IPS DF 6.9 (cell line): ENCODE measurements at places on chromosomes 6 and 20.

GRCh38 chr6:108250240-108250866 lies 10.5 kb downstream of the SNX3 start:
- peak; percentile 25 for DNase-seq

DNA sequence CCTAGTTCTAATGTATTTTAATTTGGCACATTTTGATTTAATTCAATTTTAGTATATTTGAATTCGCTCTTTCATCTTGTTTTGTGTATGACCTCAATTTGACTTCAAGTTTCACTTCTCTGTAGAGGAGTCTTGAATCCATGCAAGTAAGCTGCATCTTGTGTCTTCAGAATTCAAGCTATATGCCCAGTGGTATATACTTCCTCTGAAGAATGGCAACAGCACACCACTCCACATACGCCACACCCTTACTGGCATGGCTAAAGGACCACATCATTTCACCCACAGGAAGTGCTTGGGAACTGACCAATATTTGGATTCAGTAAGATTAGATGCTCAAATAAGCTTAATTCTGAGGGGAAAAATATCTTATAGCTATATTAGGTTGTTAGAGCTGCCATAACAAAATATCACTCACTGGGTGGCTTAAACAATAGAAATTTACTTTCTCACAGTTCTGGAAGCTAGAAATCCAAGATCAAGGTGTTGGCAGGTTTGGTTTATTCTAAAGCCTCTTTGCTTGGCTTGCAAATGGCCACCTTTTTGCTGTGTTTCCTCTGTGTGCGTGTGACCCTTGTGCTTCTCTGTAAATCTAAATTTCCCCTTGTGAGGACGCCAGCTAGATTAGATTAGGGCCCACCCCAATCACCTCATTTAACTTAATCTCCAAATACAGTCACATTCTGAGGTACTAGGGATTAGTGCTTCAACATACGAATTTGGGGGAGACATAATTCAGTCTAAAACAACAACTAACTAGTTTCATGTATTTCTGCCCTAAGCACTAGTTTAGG lies 2.8 kb upstream of the ASF1A start:
- DNase-seq = no peak

DNA sequence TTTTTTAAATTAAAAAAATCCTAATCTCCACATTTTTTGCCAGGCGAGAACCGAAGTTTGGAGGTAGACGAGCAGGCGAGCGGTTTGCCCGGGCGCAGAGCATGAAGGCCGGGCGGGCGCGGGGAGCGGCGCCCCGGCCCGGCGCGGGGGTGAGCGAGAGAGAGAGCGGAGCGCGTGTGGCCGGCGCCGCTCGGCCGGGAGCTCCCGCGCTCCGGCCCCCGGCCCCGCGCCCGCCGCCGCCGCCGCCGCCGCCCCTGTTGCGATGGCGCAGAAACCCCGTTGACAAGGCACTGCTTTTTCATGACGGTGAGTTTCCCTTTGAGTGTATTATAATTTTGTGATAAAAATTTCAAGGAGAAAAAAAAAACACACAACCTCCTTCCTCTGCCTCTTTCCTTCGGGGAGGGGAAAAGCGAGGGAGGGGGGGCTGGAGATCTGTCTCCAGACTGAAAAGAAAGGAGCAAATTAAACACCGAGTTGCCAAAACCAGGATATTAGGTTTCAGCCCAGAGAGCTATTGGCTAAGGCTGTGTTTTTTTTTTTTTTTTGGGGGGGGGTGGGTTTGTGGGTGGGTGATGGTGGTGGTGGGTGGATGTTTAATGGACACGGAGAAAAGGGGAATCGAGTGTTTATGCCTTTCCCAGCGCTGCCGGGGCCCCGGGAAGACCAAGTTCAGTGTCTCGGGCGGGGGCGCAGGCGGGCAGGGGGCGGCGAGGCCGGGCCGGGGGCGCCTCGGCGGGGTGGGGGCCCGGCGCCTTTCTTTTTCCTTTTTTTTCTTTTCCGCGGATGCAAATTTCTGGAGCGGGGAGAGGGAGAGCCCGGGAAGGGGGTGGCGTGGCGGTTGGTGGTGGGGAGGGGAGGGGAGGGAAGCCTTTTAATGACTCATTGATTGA lies at the start of gene BICRAL:
TSS of gene BICRAL (plus strand) at position 257 of the 893 bp plus-strand sequence. CDS start 39,971 bp downstream, outside the sequence.
- no peak for DNase-seq

GRCh38 chr20:45962031-45962755 lies 9.8 kb downstream of the ZNF335 start:
- no peak for DNase-seq

GRCh38 chr6:33384581-33385020 lies 7.0 kb upstream of the KIFC1 start:
- no peak for DNase-seq

- DNase-seq = no peak
Observed at GRCh38 chr20:39878809-39879208, 810.2 kb downstream of the MAFB start.

DNA sequence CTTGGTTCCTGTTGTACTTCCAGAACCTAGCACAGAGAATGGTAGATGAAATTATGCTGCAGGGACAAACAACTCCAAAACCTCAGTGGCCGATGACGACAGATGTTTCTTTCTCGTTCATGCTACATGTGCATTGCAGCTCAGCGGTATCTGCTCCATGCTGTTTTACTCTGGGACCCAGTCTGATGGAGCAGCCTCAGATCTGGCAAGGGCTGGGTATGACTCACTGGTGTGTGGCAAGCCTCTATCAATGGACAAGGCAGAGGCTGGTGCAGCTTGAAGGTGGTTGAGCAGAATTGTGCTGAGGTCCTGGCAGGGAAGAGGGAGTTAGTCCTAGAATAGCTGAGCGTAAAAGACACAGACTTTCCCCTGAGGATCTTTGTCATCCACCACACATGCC lies 10.3 kb upstream of the BLCAP start:
- DNase-seq = no peak

- no peak for DNase-seq
Observed at GRCh38 chr6:161696801-161697200, 422.9 kb upstream of the AGPAT4 start.

DNA sequence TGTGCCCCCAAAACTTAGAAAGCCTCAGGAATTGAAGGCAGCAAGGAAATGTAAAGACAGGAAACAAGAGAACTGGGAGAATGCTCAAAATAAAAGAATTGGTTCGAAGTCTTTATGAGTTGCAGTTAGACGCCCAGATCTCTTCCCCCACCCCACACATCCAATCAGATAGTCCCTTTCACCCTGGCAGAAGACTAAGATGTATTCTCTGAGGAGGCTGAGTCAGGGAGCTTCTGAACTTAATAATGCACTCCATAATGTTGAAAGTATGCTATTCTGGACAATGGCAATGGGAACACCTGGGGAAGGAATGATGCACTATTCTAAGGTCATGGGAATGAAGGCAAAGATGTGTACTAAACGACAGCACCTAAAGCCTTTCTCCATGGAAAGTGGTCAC lies 173.6 kb downstream of the MTFR2 start:
- DNase-seq = no peak

DNA sequence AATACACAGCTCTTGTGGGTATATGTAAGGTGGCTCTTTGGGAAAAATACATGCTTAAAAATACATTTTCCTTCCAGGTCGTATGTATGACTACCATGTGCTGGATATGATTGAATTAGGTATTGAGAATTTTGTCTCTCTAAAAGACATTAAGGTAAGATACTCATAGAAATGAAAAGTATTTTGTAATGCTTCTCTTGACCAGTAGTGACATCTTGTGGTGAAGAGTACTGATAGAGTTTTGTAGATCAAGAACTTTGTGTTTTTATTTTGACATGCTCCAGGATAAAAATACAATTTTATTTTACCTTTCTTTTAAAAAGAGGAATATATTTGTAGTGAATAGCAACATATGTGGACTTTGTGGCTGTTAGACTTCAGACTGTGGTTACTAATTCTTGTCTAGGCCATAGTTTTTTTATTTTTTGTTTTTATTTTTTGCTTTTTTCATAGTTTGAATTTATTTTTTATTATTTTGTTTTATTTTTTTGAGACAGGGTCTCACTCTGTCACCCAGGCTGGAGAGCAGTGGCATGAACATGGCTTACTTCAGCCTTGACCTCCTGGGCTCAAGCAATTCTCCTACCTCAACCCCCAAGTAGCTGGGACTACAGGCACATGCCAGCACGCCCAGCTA lies 17.9 kb downstream of the RPF2 start:
- no peak for DNase-seq

- DNase-seq = no peak
Observed at GRCh38 chr6:97294451-97294850, 11.4 kb upstream of the MMS22L start.

GRCh38 chr20:14717134-14717999 lies 380.0 kb upstream of the FLRT3 start:
- DNase-seq = no peak

GRCh38 chr6:70797625-70798024 lies 129.9 kb downstream of the SMAP1 start:
- no peak for DNase-seq

GRCh38 chr20:41382791-41383305 lies 16.2 kb upstream of the EMILIN3 start:
- DNase-seq = no peak

GRCh38 chr6:44670146-44670545 lies 282.6 kb downstream of the CDC5L start:
- DNase-seq = no peak

GRCh38 chr6:140256248-140256647 lies 881.8 kb upstream of the CITED2 start:
- no peak for DNase-seq

- DNase-seq = no peak
Observed at GRCh38 chr6:57108691-57109090, 18.7 kb downstream of the ZNF451 start.

GRCh38 chr20:2195614-2196013 lies 94.0 kb downstream of the STK35 start:
- no peak for DNase-seq

DNA sequence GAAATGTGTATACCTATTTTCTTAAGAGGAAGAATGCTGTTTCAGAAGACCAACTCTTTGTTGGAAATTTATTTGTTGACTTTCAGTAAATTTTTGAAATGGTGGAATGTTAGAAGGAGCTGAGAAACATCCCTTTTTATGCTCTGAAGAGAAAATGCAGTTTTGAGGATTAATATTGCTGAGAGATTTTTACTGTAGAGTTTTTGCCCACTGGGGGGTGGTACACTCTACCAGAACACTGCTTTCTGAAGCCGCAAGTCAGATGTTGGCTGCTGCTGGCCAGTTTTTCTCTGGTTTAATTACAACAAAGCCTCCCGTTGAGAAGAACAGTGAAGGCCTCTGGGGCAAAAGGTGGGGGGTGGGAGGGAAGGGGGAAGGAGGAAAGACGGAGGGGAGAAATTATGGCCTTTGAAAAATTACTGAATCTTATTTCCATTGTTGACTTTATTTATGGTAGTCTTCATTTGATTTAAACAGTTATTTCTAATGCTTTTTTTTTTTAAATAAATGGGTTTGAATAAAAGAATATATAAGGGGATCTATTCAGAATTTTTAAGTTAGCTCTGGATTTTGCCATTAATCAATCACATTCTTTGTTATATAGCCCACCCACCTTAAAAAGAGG lies 3.0 kb downstream of the FLRT3 start:
- DNase-seq = peak; percentile 16

- peak; percentile 39 for DNase-seq
Observed at GRCh38 chr6:52263709-52264540, 19.6 kb upstream of the IL17F start.

DNA sequence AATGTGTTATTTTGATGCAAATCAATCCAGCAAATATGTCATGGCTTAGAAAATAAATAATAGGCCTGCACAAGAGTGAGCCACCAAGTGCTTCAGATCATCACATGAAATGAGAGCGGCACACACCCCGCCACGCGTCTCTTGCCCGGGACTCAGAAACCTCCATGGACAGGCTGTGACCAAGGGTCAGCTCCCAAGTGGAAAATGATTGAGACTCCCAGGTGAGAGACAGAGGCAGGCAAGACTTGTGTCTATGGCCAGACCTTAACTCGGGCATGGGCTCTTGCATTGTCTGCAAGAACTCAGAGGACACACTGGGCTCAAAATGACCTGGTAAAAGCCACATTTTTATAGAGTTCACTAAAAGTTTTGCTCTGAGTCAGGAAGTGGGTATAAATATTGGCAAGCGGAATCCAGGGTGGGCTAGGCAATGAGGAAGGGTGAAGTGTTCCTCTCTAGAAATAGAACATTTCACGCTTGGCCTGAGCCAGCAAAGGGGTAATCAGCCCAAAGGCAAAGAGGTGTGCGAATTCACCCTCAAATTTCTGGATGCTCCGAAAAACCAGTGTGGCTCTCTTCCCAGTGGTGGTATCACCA lies 30.7 kb upstream of the RIN2 start:
- no peak for DNase-seq

- DNase-seq = no peak
Observed at GRCh38 chr6:32845384-32845884, 1.6 kb upstream of the PSMB8 start.

DNA sequence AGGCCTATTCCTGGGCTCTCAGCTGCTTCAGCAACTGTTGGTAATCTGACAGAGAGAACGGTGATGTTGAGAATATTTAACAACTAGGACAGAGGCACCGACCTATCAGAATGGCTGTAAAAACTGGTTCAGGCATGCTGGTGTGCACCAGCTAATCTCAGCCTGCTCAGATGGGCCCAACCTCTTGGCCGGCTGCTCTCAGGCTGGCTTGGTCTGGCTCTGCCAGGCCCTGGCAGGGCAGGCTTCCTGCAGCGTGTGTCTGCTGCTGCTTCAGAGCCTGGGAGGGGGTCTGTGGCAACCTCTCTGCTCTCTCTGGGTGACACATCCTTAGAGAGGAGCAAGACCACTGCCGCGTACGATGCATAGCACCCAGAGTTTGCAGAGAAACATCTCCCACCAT lies 4.8 kb downstream of the SLC2A12 start:
- no peak for DNase-seq

DNA sequence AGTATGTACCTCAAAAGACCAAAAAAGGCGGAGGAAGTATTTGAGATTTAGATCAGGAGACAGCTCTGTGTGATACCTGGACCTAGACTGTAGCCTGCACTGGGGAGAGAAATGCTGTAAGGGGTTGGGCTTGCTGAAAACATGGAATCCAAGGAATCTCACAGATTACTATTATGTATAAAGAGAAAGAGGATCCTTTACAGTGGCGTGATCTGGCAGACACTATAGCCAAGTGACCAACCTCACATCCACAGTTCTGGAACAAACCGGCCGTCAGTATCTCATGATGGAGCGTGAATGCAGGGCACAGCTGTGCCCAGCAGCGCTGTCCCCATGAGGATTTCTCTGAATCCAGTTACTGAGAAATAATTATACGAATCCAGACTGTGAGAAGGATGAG lies 12.3 kb downstream of the DDX27 start:
- DNase-seq = no peak

- peak; percentile 68 for DNase-seq
Observed at GRCh38 chr6:142474531-142475289, 172.9 kb downstream of the ADGRG6 start.

DNA sequence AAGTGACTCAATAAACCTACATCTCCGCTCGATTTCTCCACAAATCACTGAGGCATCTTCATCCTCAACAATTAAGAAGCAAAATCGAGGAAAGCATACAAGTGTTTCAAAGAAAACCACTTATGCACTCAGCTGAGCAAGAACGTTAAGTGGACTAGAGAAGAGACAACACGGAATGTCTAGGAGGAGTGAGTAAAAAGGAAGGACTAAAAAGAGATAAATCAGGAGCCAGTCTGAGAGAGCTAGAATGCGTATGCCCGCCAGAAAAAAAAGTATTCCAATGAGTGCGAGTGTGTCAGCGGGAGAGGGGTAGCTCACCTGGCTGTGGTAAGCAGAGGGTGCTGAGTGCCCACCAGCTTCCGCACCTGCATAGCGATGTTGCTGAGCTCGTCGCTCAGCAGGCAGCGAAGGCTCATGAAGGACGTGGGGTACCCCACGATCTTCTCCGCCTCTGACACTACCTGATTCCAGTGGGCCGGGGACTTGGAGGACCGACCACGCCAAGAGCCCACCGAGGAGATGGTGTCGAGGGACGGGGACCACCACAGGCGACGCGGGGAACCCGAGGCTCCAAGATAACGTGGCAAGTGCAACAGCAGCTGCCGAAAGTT lies 587 bp downstream of the PDSS2 start:
- DNase-seq = no peak
